ENCODE measurements at places on chromosomes 1 and 21.
A peak's percentile ranks its signal among the peaks of the same experiment; 100 is the strongest.

DNA sequence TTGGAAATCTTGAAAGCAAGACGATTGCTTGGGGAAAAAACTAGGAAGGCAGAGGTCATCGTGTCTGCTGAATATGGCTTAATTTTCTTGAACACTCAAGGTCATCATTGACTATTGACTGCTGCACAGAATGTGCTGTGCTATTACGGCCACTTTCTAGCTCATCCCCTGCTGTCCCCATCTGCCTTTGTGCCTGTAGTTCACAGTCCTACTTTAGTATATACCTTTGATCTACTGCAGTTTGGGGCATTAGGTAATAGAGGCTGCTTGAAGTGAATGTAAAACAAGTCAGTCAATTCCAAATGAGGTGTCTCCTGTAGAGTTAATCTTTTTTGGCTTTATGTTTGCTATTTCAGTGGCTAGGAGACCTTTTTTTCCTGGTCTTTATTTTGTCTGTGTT is 8.3 kb downstream of the RAB4A start:
- no peak for DNase-seq

DNA sequence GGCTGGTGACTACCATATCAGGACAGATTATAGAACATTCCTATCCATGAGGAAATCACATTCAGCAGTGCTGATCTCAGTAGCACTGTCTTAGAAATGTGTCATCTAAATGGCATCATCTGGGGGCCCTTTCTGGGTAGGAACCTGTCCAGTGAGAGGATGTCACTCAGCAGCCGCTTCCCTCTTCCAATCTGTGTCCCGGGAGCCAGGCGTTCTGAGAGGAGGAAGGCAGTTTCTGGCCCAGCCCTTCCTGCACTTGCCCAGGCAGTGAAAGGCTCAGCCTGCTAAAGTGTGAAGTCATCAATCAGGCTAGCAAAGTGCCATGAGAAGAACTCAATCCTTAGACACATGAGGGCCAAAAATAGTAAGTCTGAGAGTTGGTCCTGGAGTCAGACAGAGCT is 25.6 kb downstream of the RAB4A start:
- peak; percentile 88 for DNase-seq

DNA sequence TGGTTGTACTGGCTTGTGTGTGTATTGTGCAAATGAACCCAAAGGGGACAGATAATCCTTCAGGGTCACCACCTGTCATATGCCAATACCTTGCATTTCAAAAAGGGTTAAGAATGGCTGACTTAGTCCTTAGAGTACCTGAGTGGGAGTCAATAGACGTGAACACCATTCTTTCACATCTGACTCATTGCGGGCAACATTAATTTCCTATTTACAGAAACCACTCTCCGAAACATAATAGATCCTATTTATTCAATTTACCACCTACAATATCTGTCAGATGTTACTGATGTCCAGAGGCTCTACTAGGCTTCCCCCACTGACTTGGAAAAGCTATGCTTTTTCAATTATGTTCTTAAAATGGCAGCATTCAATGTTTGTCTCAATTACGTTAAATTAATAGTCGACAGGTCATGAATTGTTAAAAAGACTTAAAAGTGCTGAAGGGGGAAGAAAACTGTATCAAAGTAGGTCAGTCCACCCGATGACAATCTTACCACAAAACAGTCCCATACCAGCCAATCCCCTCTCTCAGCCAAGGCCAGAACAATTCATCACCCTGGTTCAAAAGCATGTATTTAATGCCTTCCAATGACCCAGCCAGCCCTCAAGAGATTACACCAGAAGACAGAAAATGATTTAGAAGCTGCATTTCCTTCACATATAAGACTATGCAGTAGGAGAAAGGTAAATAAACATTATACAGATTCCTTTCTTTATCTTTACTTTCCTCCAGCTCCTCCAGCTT is 48.6 kb upstream of the PLA2G2C start:
- no peak for DNase-seq

DNA sequence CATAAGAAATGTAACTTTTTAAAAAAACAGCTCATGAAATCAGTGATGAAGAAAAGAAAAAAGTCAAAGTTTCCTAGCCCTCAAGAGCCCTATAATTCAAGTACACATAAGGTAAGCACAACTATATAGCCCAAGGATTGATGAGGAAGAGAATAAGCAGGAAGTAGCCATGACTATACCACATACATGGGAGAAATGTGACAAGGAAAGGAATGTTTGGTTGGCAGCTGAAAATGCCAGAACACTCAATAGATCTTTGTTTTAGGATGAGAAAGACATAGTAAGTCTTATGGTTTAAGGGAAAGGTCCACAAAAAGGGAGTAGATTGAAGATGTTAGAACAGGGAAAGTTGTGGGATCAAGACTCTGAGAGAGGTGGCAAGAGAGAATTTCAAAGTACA is 5.7 kb downstream of the DOCK7 start:
- DNase-seq, result peak; percentile 55

DNA sequence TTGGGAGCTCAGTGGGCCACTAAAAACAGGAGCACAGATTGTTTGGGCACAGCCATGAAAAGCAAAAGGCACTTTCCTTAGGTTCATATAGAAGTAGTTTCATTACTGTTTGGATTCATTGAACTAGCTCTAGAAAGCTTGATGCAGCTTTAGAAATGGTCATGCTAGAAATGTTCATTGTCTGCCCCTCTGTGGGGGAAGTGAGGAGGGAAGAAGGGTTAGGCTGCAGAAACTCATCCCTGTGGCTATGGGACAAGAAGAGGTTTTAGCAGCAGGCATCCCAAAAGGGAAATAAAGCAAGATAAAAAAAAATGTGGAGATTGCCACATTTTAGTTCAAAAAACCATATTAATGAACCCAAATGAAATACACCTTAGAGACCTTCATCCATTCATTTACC is 359.6 kb upstream of the PTBP2 start:
- DNase-seq, result no peak

GRCh38 chr1:172537366-172537765 is 4.4 kb downstream of the SUCO start:
- no peak for DNase-seq

DNA sequence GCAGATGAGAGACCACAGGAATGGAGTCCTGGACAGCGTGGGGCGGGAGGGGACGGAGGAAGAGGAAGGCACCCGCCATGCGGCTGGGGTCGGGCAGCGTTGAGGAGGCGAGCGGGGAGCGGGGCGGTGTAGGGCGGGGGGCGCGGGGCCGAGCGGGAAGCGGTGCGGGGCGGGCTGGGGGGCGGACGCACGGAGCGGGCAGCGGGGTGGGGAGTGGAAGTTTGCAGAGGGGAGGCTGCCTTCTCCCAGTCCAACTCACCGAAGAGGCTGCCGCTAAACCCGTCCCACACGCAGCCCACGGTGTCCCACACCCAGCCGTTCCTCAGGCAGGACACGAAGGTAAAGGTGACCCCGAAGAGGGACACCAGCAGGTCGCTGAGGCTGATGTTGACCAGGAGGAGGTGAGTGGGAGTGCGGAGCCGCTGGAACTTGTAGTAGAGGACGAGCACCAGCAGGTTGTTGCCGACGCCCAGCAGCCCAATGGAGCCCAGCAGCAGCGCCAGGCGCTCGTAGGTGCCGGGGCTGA is 483 bp downstream of the CHML start:
- DNase-seq, result peak; percentile 61

- DNase-seq, result peak; percentile 89
Observed at GRCh38 chr1:234722904-234723720, 113.1 kb upstream of the IRF2BP2 start.

- DNase-seq, result peak; percentile 70
Observed at GRCh38 chr1:32150847-32151246, 28.6 kb upstream of the TXLNA start.

DNA sequence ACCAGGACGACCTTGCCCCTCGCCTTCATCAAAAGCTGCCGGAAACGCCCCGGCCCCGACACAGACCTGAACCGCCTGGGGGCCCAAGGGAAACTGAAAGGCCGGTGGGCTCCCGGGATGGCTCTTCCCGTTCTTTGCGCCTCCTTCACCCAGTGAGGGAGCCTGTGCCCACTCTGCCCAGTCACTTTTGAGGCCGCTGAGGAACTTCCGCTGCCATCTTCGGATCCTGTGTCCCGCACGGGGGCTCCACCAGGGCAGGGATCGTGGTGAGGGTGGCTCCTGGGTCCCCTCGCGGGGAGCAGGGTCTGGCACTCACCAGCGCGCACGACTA is 104.0 kb downstream of the PPIAL4G start:
- no peak for DNase-seq

DNA sequence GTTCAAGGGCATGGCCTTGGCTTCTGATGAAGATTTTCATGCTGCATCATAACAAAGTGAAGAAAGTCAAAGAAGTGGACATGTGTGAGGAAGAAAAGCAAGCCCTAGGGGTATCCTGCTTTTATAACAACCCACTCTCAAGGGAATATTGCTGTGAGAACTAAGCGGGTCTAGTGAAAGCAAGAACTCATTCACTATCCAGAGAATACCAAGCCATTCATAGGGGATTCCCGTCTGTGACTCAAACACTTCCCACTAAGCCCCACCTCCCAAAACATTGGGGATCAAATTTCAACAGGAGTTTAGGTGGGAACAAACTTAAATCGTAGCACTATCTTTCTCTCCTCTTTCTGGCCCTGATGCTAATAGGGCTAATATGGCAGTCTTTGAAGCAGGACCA is 98.5 kb upstream of the CTTNBP2NL start:
- peak; percentile 13 for DNase-seq

DNA sequence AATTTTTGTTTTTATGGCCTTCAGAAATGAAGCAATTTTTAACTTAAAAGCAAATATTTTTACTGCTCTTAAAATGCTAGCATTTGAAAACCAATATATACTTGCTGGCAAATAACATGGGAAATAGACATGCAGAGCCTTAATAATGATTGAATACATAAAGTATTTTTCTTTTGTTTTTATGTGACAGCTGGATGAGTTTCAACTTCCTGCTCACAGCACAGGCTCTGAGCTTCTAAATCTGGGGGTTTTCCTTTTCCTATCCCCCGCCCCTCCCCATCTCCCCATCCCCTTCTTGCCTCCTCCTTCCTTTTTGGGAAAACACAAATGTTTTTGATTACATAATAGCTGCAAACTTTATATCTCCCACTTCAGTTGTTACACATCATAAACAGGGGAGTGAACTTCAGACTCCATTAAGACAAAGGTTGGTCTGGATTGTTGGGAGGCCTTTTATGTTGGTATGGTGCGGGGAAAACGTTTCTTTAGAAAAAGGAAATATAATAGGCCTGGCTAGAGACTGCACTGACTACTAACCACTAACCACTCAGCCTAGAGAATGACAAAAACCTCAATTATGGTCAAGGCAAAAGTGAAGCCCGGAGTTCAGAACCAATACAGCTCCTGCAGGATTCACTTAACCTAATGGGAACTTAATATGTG is 116.1 kb upstream of the GORAB start:
- DNase-seq, result peak; percentile 64

DNA sequence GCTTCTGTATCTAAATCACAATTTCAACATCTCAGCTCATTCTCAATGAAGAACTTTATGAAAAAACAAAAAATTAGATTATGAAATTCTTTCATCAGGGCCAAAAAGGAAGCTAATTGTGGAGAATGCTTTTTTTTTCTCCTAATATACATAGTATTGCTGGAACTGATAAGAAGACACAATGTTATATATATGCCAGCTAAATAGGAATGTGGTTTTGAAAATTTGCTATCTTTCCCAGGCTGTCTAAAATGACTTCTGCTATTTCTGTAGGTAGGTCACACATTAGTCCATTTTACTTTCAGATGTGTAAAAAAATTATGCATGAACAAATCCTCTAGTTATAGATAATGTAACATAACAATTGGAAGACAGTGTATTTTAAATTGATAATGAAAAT is 732.9 kb downstream of the RWDD3 start:
- no peak for DNase-seq

GRCh38 chr1:45922374-45922773 is 119.0 kb downstream of the MAST2 start:
- DNase-seq, result no peak

GRCh38 chr1:13706046-13706445 is 6.1 kb downstream of the PRDM2 start:
- peak; percentile 6 for DNase-seq

DNA sequence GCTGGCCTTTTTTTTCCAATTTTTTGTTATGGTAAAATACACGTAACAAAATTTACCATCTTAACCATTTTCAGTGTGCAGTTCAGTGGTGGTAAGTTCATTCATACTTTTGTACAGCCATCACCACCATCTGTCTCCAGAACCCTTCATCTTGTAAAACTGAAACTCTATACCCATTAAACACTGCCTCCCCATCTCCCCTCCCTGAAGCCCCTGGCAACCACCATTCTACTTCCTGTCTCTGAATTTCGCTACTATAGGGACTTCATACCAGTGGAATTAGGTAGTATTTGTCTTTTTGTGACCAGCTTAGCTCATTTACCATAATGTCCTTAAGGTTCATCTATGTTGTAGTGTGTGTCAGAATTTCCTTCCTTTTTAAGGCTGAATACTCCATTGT is 8.7 kb downstream of the PKNOX1 start:
- DNase-seq, result peak; percentile 55

DNA sequence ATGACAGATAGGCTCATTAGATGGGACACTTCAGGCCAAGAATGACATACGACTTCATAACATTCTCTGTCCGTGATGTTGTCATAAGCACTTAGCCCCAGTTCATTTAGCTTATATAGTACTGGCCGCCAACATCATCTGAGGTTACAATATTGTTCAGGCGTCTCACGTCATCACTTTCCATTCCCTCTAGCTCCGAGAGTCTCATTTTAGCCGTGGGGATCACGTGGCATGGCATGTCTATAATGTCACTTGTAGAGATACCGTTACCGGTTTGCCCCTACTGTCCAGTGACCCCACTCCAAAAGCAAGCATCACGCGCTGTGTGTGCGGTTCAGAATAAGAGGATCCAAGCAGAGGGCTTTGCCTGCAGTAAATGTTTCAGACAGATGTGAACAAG is 34.6 kb upstream of the HEATR1 start:
- DNase-seq, result no peak

- DNase-seq, result no peak
Observed at GRCh38 chr1:18583326-18583941, 47.2 kb upstream of the PAX7 start.

DNA sequence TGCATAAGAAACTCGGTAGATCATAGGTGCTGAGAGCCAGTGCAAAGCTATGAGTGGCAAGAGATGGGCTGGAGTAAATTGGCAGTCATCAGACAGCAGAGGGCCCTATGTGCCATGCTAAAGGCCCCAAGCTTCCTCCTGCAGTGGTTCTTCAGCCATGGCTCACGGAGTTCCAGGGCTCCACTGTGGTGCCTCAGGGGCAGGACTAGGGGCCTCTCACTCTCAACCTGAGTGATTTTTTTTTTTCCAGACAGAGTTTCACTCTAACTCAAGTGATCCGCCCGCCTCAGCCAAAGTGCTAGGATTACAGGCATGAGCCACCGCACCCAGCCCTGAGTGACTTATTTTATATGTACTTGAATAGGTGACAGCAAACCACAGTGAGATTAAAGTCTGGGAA is 10.4 kb upstream of the GJA8 start:
- peak; percentile 35 for DNase-seq

- DNase-seq, result no peak
Observed at GRCh38 chr1:59085101-59085500, 211.8 kb upstream of the FGGY start.
